ENCODE measurements at places on chromosomes 7 and 10. TPM values are rescaled to one million over a fixed set of nuclear protein-coding genes. Genes with fewer than 3 reads are reported as not detected.

NAMPT gene
- 69.5 TPM for total RNA-seq

SPACDR gene
- total RNA-seq: 0.25 TPM

MTG1 gene
- total RNA-seq: 19.3 TPM

PDLIM1 gene
- 53.8 TPM for total RNA-seq

CCDC71L gene
- 24.2 TPM for total RNA-seq

PITX3 gene
- 0.13 TPM for total RNA-seq

GNAI1 gene
- total RNA-seq: 8.3 TPM

PARD3 gene
- 45.3 TPM for total RNA-seq

ZNF804B gene
- total RNA-seq: not detected

PTN gene
- 43.0 TPM for total RNA-seq

LRMDA gene
- total RNA-seq: 4.6 TPM

PNLIPRP1 gene
- total RNA-seq: not detected

COL26A1 gene
- 0.12 TPM for total RNA-seq

SPDYE18 gene
- total RNA-seq: 0.56 TPM

HGF gene
- 792 TPM for total RNA-seq

HMX3 gene
- total RNA-seq: not detected

STK32C gene
- total RNA-seq: 18.9 TPM

TAS2R41 gene
- total RNA-seq: not detected

KIAA1549 gene
- total RNA-seq: 0.26 TPM

MBL2 gene
- not detected for total RNA-seq

SLC29A4 gene
- 0.40 TPM for total RNA-seq

ZNHIT1 gene
- 98.0 TPM for total RNA-seq

TBX20 gene
- 12.0 TPM for total RNA-seq

LRRTM3 gene
- total RNA-seq: not detected

OAT gene
- 211 TPM for total RNA-seq

VIPR2 gene
- 0.06 TPM for total RNA-seq

KCNIP2 gene
- 1.1 TPM for total RNA-seq

COX19 gene
- total RNA-seq: 7.2 TPM

MMP21 gene
- not detected for total RNA-seq

HOXA7 gene
- total RNA-seq: not detected
